ENCODE measurements at places on chromosomes 1 and 21.
A peak's percentile ranks its signal among the peaks of the same experiment; 100 is the strongest.

- no peak for DNase-seq
These were observed 4.3 kb upstream of the MX2 start for GRCh38 chr21:41357546-41357945.

DNA sequence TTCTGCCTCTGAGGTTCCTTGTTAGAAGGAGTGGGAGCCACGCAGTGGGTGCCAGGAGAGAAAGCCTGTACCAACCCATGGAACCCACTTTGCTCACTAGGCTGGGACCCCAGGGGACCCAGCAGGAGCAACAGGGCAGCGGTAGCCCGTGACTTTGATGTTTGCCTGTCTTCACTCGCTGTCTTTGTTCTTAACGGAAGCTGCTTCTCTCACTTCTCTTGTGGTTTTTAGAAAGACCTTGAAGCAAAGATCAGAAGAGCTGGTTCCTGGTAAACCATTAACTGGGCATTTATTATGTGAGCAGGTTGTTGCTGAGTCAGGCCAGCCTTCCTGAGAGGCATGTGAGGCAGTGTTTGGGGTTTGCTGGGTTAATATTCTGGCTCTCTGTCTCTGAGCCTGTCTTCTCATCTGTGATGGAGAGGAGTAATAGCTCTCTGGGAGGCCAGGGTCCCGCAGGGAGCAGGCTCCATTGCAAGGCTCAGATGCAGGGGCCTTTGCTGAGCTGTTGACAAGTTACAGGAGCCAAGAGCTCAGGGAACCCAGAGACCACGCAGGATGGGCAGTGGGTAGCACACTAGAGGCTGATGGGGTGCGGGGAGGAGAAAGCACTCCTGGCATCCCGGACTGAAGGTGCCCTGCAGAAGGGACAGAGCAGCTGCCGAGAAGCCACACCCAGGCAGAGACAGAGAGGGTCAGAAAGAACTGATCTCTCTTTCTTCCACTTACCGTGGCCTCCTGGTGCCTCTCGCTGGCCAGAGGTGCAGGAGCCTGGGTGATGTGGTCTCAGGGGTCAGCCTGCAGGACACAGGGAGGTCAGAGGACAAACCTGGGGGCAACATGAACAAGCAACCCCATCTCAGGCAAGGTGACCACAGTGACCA is 367.5 kb upstream of the C1orf174 start:
- DNase-seq = no peak

DNA sequence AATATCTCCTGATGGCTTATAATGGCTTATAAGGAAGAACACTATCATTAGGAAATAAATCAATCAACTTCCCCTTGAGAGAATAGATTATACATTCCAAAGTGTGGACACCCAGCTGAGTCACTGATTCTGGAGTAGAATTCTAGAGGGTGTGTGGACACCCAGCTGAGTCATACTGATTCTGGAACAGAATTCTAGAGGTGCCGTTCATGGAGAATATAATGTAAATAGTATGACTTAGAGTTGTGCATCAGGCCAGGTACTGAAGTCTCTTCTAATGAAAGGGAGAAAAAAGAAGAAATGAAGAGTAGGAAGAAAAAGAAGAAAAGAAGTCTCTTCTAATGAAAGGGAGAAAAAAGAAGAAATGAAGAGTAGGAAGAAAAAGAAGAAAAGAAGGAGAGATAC is 2.4 kb upstream of the USP33 start:
- no peak for DNase-seq

GRCh38 chr1:8763888-8764287 is 53.6 kb downstream of the RERE start:
- no peak for DNase-seq

- DNase-seq = no peak
These were observed 1024.8 kb downstream of the PLA2G4A start for GRCh38 chr1:187853505-187853904.

DNA sequence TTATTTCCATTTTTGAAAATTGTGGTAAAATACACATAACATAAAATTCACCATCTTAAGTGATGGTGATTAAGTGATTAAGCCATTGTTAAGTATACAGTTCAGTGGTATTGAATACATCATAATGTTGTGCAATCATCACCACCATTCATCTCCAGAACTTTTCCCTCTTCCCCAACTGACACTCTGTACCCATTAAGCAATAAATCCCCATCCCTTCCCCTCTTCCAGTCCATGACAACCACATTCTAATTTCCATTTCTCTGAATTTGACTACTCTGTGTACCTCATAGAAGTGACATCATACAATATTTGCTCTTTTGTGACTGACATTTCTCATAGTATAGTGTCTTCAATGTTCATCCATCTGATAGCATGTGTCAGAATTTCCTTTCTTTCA is 124.8 kb downstream of the DISC1 start:
- no peak for DNase-seq

- no peak for DNase-seq
These were observed 479.0 kb downstream of the SIPA1L2 start for GRCh38 chr1:232150770-232151548.

- DNase-seq = no peak
These were observed 403.6 kb upstream of the CHRM3 start for GRCh38 chr1:238982736-238983135.

- DNase-seq = no peak
These were observed 281.9 kb upstream of the POU3F1 start for GRCh38 chr1:38328278-38329035.

DNA sequence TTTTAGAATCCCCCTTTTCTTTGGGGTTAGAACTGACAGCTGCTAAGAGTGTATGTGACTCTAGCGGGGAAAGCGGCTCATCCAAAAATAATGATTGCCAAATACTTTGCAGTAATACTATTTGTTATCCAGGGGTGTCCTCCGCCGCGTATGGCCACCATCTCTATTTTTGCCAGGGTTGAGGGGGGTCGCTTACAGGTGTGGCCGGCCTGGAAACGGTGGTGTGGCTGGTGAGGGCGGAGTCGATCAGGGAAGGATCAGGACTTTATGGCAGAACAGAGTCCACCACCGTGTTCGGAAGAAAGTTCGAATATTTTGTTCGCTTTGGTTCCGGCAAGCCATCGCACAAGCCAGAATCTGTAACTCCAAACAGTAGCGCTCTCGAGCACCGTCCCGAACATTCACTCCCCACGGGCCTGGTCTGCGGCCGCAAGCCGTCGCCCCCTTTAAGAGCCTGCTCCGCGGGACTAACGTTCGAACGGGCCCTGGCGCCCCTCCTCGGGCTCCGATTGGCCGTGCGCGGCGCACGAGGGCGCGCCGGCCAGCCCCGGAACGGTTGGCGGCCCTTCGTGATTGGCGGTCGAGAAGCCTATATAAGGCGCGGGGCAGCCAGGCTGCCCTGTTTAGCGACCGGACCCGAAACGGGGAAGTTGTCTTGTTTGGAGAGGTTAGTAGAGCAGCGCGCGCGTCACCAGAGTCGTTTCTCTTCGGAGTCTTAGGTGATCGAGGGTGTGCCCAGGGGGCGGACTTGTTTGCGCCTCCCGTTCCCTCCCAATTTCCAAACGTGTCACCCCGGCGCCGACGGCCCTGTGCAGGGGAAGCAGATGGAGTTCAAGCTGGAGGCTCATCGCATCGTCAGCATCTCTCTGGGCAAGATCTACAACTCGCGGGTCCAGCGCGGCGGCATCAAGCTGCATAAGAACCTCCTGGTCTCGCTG is at the start of gene IER5:
Gene IER5, plus strand, starts transcription at position 622 of the 938 bp plus-strand sequence. Its CDS starts 203 bp downstream, at position 825.
- DNase-seq = peak; percentile 66

- no peak for DNase-seq
These were observed 83.3 kb downstream of the GABPA start for GRCh38 chr21:25818121-25818520.

GRCh38 chr1:37274938-37275631 is 199.3 kb upstream of the ZC3H12A start:
- no peak for DNase-seq

- no peak for DNase-seq
These were observed 14.0 kb downstream of the OSBPL9 start for GRCh38 chr1:51630922-51631321.

- DNase-seq = no peak
These were observed 26.9 kb downstream of the ETS2 start for GRCh38 chr21:38832664-38833063.

DNA sequence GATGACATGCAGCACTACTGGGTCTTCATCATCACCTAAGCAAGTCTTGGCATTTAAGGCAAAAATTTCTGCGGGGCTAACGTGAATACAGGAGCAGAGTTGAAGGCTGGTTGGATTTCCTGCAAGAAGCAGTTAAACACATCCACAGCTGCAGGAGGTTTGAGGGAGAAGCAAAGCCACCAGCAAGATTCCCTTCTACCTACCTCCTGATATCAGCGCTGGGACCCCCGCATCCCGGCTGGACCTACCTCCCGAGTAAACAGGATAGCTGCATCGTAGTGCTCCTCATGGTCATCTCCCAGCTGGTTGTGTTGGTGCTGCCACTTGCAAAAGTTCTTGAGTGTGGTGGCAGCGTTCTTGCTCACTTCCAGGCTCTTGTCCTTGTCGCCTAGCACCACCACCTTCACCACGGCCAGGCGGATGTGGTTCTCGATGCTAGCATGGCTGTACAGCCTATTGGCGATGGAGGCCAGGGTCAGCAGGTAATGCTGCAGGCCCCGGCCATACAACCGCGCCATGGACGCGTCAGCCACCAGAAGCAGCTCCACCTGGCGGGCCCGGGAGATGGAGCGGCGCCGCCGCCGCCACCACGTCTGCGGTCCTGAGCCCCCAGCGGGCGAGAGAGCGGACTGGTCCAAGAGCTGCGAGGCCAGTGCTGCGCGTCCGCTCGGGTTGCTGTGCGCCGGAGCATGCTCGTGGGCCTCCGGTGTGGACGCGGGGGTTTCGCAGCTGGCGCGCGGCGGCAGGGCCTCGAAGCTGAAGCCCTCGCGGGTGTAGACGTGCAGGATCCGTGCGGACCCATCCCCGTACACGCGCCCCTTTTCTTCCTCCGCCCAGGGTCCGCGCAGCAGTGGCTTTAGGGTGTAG is 1.6 kb downstream of the ADAMTS5 start:
- DNase-seq = no peak

GRCh38 chr1:16247441-16247840 is 10.5 kb upstream of the CPLANE2 start:
- no peak for DNase-seq

DNA sequence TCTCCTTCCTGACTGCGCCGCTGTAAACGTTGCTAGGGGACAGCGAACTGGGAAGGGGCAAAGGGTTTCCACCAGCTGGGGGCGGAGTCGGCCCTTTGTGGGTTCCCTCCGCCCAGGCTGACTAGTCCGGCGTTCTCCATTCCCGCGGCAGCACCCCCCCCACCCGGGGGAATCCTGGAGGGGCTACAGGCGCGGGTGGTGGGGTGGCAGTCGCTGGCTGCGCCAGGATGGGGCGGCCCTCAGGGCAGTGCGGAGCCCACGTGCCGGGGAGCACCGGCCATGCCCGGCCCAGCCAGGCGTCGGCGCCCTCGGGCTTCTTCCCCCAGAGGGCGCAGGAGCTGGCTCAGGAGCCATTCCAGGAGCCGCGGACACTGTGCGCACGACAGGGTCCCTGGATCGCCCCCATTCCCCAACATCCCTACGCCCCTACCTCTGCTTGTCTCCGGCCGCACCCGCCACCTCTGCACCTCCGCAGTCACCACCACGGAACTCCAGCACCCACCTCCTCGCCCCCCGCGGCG is 476 bp downstream of the BATF3 start:
- peak; percentile 51 for DNase-seq

DNA sequence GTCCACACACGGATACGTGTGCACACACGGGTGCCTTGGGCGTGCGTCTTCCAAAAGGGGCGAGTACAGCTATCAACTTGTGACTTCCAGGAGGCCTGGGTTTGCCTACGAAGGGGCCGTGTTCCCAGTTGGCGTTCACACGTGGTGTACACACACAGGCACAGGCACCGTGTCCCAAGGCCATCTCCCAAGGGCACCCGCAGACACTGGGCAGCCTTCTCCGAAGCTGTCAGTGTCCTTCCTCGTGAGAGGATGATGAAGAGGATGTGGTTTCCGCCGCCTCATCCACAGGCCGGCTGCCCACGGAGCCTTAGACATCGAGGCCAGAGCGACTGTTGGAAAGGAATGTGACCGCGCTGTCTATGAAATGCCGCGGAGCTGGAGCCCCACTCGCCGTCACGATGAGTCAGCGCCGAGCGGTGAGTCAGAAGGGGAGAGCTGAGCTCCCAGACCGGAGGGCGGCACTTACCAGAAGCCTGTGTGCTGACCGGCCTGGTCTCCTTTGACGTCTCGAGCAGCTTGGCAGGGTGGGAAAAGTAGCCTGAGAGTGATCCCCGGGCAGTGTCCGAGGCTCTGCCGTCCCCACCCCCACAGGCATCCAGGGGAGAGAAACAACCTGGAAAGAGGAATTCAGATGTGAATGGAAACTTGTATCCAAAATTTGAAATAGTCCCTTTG is 141.4 kb upstream of the ARHGEF16 start:
- DNase-seq = peak; percentile 84

- no peak for DNase-seq
These were observed 13.2 kb downstream of the MEGF6 start for GRCh38 chr1:3598051-3598491.

DNA sequence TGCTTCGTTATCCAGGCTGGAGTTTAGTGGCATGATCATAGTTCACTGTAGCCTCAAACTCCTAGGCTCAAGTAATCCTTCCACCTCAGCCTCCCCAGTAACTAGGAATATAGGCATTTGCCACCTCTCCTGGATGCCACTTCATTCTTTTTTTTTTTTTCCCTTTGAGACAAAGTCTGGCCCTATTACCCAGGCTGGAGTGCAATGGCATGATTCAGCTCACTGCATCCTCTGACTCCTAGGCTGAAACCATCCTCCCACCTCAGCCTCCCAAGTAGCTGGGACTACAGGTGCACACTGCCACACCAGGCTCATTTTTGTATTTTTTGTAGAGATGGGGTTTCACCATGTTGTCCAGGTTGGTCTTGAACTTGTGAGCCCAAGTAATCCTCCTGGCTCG is 19.3 kb downstream of the OSBPL9 start:
- DNase-seq = no peak

GRCh38 chr1:246791303-246791918 is 67.2 kb downstream of the SCCPDH start:
- no peak for DNase-seq

- DNase-seq = no peak
These were observed 326.5 kb upstream of the ESRRG start for GRCh38 chr1:217049721-217050120.

DNA sequence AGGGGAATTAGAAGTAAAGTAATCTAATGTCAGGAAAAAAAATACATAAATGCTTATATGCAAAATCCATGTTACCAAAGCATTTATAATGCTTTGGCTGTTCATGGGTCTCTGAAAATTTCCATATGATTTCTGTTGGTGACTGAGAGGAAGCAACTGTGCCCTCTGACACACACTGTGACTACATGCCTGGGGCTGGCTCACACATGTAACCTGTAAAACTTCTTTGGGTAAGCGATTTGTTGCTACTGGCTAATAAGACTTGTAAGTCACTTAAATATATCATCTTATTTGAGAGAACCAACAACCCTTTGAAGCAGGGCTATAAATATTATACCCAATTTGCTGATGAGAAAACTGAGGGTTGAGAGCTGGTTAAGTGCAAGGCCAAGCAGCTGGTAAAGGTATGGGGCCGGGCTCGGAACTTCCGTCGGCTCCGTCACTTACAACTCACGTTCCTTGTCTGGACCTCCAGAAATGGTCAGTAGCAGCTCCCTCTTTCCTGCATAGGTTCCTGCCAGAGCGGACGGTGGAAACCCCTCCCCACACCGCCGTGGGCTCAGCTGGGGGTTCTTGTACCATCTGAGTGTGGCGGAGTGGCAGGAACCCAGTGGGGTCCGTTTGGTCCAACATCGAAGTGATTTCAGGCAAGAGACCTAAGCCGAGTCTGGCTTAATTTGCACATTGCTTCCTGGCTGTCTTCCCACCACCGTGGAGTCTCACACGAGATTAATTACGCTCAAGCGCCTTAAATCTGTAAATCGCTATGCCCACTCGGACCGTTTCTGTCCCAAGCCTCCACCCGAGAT is 714 bp downstream of the DFFA start:
- no peak for DNase-seq
